ENCODE measurements at places on chromosomes 4 and X.

GRCh38 chr4:8058031-8058479, 100.6 kb downstream of the ABLIM2 start:
- no peak for DNase-seq

- DNase-seq, result no peak
Measured at GRCh38 chr4:184100297-184100885, 117.3 kb downstream of the ENPP6 start.

GRCh38 chrX:2609431-2610238, 81.5 kb upstream of the CD99 start:
- DNase-seq, result no peak

DNA sequence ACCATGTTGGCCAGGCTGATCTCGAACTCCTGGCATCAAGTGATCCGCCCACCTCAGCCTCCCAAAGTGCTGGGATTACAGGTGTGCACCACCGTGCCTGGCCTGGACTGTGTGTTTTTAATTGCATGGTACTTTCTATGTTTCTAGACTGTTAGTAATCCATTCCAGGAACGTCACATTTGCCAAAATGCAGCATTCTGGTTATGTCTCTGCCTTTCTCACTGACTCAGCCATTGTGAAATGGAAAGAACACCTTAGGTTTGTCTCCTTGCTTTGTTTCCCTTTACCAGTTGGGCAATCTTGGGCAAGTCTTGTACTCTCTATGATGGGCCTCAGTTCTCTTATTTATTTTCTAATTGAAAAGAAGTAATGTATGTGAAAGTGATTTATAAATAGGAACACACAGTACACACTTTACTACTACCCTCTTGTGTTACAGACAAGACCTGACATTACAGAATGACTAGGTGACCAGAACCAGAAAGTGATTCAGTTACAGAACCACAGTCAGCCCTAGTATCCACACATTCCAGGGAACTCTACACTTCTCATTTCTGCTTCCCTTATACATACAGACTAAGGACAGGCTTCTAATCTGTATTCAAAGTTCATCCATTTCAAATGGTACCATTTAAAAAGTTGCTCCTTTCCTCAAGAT, 187.1 kb downstream of the MGST2 start:
- no peak for DNase-seq

- DNase-seq, result no peak
Measured at GRCh38 chr4:138938366-138938690, 77.3 kb upstream of the NOCT start.

- DNase-seq, result no peak
Measured at GRCh38 chrX:17361620-17362019, 13.4 kb upstream of the NHS start.

GRCh38 chr4:12519426-12519825, 964.7 kb downstream of the RAB28 start:
- no peak for DNase-seq

DNA sequence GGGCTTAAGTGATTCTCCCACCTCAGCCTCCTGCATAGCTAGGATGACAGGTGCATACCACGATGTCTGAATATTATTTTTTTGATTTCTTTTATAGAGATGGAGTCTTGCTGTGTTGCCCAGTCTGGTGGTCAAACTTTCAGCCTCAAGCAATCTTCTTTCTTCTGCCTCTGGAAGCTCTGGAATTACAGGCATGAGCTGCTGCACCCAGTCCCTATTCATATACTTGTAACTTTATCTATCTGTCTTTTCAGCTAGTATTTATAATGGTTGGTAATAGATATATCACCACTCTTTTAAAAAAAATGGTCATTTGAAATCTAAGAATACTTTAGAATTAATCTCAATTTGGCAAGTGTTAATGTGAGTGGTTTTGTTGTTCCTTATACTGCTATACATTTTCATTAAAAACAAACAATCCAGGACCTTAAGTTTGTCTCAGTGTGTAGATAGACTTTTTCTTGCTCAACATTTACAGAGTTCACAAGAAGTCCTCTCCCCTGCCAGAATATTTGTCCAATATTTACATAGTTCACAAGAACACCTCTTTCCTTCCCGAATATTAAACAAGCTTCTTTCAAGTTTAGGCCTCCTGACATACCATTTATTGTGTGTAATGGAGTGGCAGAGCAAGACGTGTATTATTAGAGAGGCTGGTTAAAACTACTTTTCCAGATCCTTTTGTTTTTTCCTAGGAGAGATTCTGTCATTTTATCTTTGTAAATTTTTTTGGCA, 1197.4 kb upstream of the ADGRL3 start:
- no peak for DNase-seq

DNA sequence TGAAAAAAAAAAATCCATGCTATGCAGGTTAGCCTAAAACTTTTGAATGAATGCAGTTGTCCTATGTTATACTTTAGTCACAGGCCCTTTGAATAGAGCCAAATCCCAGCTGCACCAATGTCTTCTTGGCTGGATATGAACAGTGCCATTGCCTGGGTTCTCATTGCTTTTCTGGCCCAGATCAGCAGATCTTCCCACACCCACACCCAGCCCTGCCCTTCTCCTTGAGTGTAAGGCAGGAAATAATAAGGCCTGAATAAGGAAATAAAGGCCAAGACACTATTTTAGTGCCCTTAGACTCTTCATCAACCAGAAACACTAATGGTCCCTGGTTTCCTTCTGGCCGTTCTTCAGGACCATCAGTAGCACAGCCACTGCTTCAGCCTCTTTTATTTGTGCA, 66.6 kb downstream of the USP38 start:
- no peak for DNase-seq

- DNase-seq, result no peak
Measured at GRCh38 chrX:68147848-68148247, 285.4 kb downstream of the OPHN1 start.

GRCh38 chr4:29307256-29307655, 1412.9 kb upstream of the PCDH7 start:
- no peak for DNase-seq

- no peak for DNase-seq
Measured at GRCh38 chr4:16233569-16234177, 7.4 kb upstream of the TAPT1 start.

All from mesenteric fat pad (tissue), 1 donor.